ENCODE measurements at places on chromosomes 3 and 15.

DNA sequence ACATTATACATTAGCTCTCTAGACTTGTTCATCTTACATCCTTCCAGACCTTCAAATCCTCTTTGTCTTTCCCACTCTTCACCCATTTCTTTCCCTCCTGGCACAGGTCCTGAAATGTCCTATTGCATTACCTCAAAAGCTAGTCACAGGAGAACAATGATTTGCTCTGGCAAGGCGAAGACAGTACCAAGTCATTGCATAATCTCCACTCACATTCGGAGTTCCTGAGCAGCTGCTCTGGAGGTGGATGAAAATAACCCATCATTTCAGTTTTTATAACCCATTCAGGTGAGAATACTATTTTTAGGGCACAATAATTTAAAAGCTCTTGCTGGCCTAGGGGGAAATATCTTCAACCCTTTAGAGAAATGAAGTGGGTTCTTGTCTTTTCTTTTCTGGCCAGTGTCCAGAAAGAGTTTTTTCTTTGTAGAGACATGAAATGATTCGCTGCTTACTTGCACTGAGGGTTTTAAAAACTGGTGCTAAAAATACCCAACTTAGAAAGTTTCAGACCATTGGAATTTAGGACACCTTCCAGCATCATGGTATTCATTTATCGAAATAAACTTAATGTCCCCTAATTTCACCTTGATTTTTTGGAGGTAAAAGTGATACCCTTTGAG lies 23.4 kb upstream of the DYNC1LI1 start:
- DNase-seq = no peak

DNA sequence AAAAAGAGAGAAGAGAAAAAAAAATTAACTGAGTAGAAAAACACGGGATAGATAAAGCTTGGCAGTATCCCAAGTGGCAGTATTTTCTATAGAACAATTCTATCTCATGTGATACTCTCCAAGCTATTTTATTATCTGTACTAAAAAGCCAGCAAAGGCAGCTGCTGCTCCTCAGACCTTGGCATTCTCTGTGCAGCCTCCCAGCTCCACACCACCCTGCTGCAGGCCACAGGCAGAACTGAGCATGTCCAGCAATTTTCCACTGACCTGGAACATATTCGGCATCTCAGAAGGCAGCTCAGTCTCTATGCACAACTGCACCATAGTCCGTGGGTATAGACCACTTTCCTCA lies 1161.4 kb downstream of the IGSF11 start:
- no peak for DNase-seq

GRCh38 chr15:73685981-73686380 lies 1.8 kb downstream of the CD276 start:
- DNase-seq = no peak

GRCh38 chr15:40332113-40332781 lies 8.5 kb downstream of the CCDC9B start:
- DNase-seq = no peak

GRCh38 chr15:60371175-60372051 lies 26.4 kb downstream of the ANXA2 start:
- peak; percentile 12 for DNase-seq

- no peak for DNase-seq
Measured at GRCh38 chr15:89972085-89972484, 29.0 kb upstream of the ZNF710 start.

DNA sequence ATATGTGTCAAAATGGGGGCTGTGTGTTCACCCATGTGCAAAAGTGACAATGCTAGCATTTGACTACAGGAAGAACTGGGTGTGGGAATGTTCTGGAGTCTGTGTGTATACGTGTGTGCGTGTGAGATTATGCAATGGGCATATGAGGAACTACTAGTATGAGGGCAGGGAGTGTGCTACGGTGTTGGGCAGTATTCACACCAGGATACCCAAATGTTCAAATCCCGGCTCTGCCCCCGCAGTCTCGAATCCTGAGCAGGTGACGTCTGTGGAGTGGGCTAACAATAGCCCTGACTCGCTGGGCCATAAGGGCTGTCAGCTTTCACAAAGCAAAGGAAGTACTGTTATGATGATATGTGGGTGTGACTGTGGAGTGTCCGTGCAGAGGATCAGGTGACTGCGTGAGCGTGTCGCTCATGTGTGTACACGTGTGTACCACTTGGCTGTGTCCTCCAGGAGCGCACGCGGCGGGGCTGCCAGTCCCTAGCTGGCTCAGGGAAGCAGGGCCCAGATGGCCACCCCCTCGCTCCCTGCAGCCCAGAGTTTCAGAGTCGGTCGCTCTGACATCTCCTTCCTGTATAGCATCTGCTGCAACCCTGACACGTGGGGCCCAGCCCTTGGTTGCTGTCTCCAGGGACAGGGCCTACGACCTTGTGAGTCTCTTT lies 27.2 kb downstream of the IQSEC1 start:
- no peak for DNase-seq

DNA sequence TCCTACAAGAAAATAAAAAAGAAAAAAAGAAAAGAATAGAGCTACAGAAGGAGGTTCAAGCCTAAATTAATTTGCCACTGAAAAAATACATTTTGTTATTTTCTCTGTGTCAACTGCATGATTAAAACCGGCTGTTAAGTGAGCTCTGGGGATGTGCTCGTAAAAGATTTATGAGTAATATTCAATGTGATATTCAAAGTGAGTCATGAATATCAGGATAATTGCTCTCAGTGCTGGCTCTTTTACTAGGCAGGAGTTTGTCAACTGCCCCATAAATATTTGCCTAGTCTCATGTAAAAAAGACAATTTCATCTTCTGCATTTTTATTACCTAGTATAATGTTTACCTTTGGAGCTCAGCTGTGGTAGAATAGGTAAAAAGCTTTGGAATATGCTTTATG lies 78.9 kb downstream of the CDIN1 start:
- no peak for DNase-seq

GRCh38 chr15:62895905-62896316 lies 146.6 kb upstream of the TPM1 start:
- no peak for DNase-seq
